ENCODE measurements at places on chromosomes 6 and 20.

DNA sequence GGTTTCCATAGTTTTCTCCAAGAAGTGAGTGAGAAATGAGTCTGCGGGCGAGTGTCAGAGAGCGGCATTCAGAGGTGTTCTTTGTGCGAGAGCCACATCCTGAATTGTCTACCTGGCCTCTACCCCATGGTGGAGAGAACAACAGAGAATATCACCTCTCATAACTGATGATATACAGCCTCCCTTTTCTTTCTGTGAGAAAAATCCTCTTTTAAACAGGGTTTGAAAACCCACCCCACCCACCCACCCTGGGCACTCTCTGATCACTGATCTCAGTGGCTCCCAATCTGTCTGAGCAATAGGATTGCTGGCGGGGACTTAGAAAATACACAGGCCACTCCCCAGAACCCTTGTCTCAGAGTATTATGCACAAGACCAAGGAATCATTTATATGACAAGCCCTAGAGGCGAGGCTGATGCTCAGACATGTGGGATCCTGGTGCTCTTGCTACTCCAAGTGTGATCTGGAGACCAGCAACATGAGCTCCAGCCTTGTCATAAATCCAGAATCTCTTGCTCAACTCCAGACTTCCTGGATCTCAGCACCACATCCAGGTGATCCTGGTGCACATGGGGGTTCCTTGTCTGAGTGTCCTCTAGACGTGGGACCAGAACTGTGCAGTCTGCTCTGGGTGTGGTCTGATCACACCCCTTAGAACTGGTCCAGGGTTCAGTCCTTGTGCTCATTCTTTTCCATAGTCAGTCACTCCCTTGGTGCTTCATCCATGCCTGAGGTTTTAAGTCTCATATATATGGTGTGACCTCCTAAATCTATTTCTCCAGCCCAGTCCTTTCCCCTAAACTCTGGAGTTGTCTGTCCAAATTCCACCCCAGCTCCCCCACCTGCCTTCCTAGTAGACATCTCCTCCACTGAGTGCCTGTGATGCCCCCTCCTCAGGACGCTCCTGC, 5.3 kb downstream of the HLA-B start:
- no peak for DNase-seq

- DNase-seq: no peak
Observed at GRCh38 chr6:101543796-101544195, 150.3 kb downstream of the GRIK2 start.

- DNase-seq: no peak
Observed at GRCh38 chr6:163707387-163708355, 293.2 kb downstream of the QKI start.

DNA sequence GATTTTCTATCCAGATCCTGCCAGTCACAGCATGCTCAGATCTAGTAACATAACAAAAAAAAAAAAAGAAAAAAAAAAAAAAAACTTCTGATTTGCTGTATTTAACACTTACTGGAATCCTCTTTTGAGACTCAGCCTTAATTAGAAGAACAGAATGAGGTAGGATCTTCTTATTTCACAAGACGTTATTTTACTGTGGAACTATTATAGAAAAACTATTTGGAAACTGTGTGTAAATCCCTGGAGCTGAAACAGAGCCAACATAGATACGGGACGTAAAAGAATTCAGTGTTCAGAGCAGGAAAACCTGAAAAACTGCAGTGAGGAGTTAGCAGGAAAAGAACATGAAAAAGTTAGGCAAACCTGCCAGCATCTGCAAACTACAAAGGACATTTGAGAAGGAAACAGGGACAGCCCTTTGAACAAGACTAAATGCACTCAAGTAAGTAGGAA, 3.4 kb upstream of the ZNF217 start:
- DNase-seq: no peak

DNA sequence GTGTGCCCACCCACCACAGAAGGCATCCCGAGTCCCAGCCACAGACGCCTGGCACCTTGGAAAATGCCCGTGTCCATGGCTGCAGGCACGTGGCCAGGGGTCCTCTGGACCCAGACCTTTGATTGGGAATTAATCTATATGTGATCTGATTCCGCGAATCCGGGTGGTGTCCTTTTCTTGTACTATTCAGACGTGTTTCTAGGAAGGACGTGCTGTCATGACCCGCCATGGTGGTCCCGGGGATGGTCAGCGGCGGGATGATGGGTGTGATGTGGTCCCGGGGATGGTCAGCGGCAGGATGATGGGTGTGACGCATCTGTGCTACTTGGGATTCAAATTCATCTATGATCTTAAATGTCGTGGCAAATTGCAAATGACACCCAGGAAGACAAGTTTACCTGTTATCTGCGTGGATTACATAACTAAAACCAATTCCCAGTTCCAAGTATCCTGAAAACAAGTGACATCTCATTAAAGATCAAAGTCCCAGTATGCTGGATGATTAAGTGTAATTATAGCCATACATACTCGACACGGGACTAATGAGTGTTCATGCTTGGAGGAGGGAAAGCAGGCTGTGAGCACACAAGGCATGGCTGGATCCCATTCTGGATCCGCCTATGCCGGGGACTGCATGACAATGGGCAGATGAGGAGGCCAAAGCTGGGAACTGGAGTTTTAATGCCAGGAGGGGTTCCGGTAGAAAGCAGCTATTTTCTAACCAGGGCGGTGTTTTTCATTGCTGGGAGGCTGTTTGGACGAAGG, 256.5 kb downstream of the TAF4 start:
- DNase-seq: no peak
